ENCODE measurements at places on chromosomes 5 and 9.

- DNase-seq, result no peak
These were observed 71.3 kb downstream of the PTPN3 start for GRCh38 chr9:109426626-109427402.

DNA sequence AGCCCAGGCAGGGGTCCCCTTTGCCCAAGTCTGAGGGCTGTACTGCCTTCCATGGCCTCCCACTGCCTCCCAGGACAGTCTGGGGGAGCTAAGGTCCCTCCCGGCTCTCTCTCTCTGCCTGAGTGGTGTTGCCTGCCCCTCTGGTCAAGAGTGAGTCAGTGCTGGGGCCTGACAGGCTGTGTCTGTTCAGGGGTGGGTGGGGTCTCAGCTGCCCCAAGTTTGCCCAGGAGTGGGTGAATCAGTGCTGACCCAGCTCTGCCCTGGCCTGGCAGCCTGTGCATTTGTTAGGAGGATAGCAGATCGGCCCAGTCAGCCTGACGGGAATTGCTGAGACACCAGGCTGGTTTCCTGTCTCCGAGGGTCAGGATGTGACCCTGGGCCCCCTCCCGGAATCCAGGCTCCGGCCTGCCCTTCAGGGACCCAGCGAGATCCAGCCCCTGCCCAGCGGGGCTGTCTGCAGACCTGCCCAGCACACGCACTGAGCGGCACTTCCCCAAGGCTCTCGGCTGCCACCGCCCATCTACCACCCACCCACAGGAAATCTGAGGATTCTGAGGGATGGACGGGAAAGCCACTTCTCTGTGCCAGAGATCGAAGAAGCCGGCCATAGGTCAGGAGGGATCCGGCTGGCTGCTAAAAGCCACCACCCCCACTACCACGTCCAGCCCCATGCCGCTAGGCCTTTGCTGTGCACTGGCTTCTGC lies 15.9 kb downstream of the ENG start:
- DNase-seq, result peak; percentile 81

- DNase-seq, result peak; percentile 22
These were observed 72.4 kb downstream of the HABP4 start for GRCh38 chr9:96522366-96522765.

DNA sequence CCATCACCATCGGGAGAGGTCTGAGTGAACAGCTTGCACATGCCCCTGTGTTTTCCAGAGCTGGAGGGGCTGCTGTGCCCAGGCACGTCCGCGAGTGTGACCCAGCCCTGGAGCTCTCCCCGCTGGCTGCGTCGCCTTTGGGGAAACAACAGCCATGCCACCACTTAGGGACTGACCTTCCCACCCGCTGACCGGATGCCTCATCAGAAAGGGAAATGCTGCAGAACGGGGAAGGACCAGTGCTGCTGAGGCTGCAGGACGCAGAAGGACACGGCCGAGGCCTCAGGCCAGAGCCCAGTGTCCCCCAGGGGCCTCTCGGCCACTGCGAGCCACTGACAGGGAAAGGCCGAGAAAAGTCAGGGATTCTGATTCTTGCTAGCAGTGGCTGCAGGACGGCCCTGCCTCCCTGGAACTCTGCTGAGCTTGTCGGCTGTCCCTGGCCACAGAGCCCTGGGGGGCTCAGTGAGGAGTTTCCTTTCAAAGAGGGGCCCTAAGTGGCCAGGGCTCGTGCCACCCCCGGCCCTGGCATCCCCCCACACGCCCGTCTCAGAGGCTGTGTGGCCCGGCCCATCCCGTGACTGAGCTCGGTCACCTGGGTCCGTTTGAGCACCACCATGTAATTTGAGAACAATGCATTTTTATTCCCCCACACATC lies 130.8 kb downstream of the ZNF354C start:
- DNase-seq, result no peak

- DNase-seq, result peak; percentile 83
These were observed at the start of gene RMND5B for GRCh38 chr5:178130576-178131445. TSS of gene RMND5B (plus strand) at chr5:178131014. CDS start at chr5:178138120, 7,106 bp downstream.

DNA sequence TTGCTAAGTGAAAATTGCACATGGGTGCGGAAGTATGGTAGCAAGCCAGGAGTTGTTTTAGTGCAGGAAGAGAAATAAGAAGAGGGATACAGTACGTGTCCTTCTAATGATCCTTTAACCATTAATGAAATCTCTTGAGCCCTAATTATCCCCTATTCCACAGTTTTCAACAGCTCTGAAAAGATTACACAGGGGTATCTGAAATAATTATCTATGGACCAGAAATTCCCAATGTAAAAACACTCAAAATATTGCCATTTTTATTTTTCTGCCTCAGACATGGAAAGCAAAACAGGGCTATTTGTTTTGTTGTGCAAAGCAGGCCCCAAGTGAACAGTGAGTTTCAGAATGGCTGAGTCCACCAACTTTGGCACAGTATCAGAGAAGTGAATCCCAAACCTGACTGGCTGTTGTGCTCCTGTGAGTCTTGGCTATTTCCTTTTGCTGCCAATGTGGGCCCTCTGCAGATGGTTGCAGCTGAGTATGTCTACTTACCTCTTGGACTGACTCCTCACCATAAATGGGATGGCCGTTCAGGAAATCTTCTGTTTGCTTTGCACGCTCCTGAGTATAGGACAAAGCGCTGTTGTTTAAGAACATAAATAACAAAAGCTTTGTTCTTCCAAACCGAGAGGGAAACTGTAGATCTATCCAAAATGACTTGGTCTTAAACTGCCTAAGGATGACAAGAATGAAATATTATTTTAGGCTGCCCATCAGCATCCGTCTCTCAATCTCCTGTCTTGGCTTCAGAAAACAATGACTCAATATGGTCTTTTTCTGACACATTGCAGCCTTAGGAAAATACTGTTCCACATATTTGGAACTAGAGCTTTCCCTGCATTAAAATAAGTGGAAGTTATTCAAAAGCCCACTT lies 204.1 kb downstream of the DEPDC1B start:
- no peak for DNase-seq

DNA sequence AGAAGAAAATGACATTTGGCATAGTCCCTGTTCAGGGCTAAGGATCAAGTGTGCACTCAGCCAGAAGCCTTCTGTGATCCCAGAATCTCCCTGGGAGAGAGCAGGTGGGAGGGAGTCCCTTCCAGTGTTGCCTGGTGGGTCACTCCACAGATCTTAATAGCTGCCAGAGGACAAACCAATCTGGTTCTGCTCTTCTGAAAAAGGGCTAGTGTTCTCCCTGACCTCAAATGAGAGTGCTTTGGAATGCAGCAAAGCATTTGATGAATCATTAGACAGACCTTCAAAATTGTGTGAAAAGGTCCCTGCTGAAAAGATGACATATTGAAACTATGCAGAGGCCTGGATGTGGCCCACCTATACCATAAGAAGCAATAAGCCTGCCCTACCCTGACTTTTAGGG lies 339.7 kb downstream of the TMEM232 start:
- DNase-seq, result no peak

GRCh38 chr5:80101993-80102392 lies 66.8 kb downstream of the THBS4 start:
- no peak for DNase-seq

DNA sequence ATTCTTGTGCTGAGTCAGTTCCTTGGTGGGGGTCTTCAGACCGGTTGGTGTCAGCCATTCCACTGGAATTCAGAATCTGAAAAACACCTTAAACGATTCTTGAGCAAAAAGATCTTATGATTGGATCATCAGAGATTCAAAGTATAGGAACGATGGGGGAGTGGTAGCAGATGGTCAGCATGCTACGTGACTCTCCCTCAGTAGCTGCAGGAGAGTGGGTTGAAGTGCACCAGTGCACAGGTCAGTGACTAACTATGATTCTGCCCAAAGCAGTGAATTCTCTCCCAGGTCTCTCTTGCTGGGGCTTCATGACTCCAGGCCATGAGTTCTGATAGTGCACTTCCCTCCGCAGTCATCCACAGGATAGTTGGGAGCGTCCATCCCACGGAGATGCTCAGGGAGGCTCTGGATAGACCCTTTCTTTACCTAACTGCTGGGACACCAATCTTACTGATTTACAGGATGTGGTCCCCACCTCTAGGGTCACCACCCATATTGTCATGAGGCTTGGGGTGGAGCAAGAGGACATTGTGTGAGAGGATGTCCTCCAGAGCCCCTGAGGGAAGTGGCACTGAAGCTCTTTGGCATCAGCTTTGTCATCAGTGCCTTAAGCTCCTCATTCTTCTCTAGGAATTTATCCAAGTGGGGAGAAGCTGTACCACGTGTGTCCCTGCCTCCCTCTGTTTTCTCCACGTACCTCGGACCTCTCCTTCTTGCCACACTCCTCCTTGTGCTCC lies 62.0 kb downstream of the RASGRF2 start:
- no peak for DNase-seq

GRCh38 chr9:33489066-33489465 lies 15.3 kb upstream of the NOL6 start:
- no peak for DNase-seq

DNA sequence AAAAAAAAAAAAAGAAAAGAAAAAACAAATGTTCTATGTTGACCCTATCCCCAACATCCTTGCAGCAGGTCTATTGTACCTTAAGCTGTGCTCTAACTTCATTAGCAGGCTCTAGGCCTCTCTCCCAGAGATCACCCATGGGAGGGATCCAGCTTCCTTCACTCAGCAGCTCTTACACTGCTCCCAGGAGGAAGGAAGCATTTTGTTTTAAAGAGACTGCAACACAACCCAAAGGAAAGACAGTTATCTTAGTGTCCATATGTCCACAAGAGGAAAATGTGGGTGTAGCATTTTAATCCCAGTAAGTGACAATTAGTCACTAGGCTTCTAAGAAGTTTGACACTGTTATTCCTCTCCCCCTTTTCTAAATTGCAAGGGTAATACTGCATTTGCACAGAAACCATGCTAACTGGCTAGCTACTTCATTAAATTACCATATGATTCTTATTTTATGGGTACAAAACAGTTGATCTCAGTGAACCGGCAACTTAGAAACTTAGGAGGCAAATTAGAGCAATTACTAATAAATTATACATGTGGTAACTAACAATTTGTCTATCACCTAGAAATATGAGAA lies 58.8 kb downstream of the MARCHF3 start:
- DNase-seq, result peak; percentile 21

GRCh38 chr5:78508186-78508765 lies 140.3 kb downstream of the LHFPL2 start:
- peak; percentile 36 for DNase-seq

- DNase-seq, result no peak
These were observed 120.1 kb downstream of the BOD1 start for GRCh38 chr5:173496129-173496882.

DNA sequence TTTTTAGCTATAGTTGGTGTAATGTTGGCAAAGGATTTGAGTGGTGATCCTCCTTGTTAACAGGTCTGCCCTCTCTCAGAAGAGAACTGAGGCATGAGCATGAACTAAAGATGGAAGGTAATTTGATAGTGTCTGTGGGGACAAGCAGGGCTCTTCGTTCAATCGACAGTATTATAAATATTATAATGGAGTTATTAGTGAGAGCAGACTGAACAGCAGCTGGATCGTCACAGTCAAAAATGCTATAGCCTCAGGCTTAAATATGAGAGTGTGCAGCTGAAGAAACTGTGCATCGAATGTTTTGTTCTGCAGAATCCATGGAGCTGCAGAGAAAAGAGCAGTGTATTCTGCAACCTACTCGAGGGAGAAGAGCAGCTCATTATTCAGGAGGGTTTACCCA lies 757.3 kb downstream of the DNAH5 start:
- DNase-seq, result no peak

DNA sequence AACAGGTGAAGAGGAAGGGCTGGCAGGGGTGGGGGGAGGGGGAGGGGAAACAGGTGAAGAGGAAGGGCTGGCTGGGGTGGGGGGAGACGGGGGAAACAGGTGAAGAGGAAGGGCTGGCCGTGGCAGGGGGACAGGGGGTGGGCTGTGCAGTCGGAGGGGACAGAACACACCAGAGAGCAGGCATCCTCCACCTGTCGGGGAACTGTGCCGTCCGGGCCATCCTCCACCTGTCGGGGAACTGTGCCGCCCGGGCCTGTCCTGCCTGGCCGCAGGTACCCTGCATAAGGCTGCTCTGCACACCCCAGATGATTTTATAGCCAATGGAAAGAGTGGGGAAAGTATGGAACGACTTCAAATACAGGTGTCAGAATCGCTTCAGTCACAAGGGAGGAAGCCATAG lies 32.5 kb upstream of the PPP1R26 start:
- DNase-seq, result no peak

DNA sequence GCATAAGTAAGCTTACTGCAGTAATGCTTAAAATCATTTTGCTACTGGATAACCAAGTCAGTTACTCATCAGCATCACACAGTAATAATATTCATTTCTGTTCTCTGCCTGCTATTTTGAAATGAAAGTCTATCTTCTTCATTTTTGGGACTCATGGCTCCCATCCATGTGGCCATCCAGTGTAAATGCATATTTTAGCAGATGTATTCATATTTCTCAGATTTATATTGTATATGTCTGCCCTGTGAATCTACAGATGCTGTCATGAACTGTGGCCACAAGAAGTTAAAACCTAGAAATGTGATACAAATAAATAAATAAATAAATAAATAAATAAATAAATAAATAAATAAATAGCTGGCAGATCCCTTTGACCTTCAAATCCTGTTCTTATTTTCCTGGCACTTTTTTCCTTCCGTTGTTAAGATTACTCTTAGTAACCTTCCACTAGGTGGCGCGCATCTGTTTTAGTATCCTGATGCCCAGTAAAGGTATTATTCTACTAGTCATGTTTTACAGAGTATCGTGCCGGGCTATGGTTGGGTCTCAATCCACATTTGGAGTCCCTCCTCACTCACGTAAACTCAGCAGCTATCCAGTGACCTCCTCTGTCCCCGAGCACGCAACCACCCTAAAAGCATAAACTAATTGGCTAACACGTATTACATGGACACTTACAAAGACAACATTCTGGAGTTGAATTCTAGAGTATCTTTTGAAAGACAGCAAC lies 79.2 kb upstream of the IL7R start:
- DNase-seq, result peak; percentile 84

- no peak for DNase-seq
These were observed 15.4 kb downstream of the IL9 start for GRCh38 chr5:135880278-135880677.

DNA sequence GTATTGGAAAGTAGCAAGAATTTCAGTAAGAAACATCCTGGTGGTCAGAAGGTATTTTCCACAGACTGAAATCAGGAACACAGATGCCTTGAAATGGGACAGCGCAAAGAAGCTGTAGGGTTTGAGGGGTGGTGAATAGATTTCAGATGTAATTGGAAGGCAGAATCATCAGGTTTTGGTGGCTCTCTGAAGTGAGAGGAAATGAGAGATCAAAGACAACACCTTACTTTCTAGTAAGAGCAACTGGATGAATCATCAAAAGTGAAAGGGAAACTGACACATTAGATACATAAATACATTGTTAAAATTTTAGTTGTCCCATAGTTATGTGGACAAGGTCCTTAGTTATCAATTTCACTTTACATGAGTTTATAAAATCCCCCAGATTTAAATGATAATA lies 188.2 kb upstream of the SLC27A6 start:
- no peak for DNase-seq

DNA sequence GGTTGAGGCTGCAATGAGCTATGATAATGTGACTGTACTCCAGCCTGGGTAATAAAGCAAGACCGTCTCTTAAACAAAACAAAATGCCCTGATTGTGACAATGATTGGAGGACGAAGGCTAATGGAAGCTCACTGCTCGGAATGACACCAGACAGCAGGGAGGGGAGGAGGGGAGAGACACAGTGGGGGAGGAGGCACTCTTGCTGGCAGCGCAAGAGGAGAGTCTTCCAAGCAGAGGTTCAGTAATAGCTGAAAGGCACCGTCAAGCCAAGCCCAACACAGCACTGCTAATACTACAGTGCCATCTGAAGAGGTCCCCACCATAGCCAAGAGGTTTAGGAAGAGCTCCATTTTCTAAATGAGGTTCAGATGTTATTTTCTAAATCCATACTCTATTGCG lies 102.3 kb downstream of the GLDC start:
- DNase-seq, result no peak

Data from inflammatory macrophage treated with lipopolysaccharide for 4 hours (primary cell).